ENCODE measurements at places on chromosomes 1 and 21.

GRCh38 chr1:213104604-213105003, 53.6 kb downstream of the RPS6KC1 start:
- no peak for DNase-seq

DNA sequence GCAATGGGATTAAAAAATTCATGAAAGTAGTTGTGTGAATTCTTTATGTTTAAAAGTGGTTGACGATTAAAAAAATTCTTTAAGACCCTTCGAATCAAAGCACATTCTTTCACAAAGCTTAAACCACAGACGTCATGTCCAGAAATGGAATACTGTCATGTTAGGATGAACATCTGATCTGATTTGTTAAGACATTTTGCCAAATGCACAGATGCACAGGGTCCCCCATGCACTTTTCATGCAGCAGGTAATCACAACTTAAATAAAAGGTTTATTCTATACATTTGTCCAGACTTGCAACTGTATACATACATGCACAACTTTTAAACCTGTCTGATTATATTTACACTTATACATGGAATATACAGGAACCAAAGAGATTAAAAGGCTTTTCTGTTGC, 103.3 kb downstream of the NRIP1 start:
- DNase-seq, result no peak

GRCh38 chr21:21232320-21232719, 234.1 kb downstream of the NCAM2 start:
- no peak for DNase-seq

DNA sequence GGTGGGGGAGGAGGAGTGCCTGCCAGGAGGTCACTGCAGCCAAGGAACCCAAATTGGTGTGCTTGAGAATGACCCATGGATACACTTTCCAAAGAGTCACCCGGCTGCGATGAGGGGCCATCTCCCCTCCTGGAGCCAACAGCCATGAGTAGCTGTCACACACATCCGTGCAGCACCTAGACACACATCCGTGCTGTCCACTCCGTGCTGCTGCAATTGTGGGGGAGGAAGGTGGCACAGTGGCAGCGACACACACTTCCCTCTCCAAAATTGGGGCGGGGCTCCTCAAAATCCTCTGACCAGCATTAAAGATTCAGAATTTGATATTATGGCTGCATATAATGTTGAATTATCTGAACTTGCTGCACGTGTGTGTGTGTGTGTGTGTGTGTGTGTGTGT, 15.8 kb downstream of the TP73 start:
- no peak for DNase-seq

DNA sequence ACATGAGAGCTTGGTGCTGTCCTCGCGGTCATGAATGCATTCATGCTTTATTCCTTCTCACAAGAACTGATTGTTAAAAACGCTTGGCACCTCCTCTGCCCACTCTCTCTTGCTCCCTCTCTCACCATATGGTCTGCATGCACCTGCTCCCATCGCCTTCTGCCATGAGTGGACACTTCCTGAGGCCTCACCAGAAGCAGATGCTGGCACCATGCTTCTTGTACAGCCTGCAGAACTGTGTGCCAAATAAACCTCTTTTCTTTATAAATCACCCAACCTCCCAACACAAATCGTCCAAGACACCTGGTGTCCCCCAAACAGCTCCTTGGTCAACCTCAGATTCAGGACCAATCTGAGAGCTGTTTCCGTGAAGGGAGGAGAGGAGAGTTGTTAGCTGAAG, 43.3 kb upstream of the PCBP3 start:
- DNase-seq, result no peak

- DNase-seq, result no peak
Observed at GRCh38 chr21:45387506-45387905, 17.5 kb upstream of the COL18A1 start.

GRCh38 chr1:107344268-107344760, 203.5 kb downstream of the NTNG1 start:
- DNase-seq, result no peak

GRCh38 chr1:203026666-203027663, 674 bp downstream of the PPFIA4 start:
- no peak for DNase-seq

DNA sequence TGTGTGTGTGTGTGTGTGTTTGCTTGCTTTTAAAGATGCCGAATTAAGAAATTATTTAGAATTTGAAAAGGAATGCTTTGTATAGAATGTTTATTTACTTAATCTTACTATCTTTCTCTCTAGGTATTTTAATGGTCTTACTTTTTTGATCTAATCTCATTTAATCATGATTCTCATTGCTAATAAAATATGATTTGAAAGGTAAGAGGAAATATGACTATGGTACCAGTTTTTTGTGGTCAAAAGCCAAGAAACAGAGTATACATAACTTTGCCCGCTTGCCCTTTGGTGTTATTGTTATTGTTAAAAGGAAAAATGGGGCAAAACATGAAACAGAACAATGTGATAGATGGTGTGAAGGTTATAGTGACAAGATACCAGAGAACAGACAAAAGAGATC, 74.6 kb downstream of the RPS6KC1 start:
- no peak for DNase-seq

DNA sequence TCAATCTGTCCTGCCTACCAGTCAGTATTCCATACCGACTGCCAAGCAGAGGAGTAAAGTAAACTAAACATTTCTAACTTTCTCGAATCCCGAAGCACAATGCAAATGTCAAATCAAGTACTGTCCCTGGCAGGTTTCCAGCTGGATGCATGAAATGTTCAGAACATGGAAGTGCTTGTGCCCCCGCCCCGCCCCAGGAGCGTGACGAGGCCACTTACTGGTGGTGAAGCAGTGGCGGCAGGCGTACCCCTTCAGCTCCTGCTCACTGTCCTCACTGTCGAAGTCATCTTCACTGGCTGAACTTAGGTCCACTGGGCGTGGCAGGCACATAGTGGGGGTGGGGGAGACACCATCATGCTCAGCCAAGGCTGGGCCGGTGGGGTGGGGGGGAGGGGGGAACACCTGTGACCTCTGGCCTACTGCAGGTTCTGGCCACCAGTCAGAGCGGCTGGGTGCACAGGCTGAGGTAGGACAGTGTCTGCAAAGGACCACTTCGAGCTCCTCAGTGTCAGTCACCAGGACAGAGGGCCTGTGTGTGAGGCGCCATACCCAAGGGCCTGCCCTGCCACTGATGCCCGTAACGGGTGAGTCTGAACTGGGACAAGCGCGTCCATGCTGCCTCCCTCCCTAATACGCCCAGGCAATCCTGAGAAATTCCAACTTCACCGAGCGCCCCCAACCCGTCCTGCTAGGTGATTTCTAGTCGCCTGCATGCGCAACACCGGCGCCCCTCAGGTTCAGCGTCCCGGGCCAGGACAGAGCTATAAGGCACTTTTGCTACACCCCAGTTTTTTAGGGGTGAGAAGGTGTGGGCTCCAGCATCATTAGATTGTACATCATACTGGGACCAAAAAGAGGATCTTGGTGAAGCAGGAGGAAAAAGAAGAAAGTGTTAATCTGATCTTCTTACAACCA, 46.9 kb downstream of the SLC45A1 start:
- no peak for DNase-seq

DNA sequence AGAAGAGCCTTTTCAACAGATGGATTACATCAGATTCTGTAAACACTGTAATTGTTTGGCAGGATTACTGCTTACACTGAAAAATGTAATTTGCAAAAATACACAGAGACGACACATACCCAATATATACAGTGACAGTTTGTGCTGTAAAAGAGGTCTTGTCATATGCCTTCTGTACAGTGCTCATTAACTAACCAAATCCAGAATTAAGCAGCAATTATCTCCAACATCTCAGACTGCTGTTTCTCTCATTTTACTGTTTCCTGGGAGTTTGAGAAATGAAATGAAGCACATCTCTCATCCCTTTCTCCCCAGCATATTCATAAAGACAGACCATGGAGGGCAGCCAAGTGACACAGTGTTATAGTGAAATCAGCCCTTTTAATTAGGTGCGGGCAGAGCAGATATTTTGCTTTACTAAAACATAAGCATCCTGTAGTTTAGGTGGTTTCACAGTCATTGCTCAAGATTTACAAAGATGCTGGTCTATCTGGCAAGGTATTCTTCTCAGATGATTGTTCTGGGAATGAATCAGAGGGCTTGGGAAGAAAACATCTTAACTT, 618.4 kb upstream of the USP24 start:
- no peak for DNase-seq

- no peak for DNase-seq
Observed at GRCh38 chr21:42174173-42174572, 44.8 kb upstream of the ABCG1 start.

- no peak for DNase-seq
Observed at GRCh38 chr1:100722221-100722620, 2.7 kb downstream of the VCAM1 start.

- DNase-seq, result peak; percentile 78
Observed at GRCh38 chr21:37787456-37787855, 128.8 kb downstream of the KCNJ6 start.
